ENCODE measurements at places on chromosomes 3 and 15. TPM values are rescaled to one million over a fixed set of nuclear protein-coding genes. Genes with fewer than 3 reads are reported as not detected.

Gene CHDH
- total RNA-seq = 1.1 TPM

Gene CPLX3
- total RNA-seq = not detected

Gene SIAH2
- total RNA-seq = 22.4 TPM

Gene MEGF11
- total RNA-seq = not detected

Gene DNAJB11
- total RNA-seq = 47.0 TPM

Gene FOXB1
- total RNA-seq = not detected

Gene RTP3
- not detected for total RNA-seq

Gene ARHGAP11A
- total RNA-seq = 2.8 TPM

Gene ANKRD63
- total RNA-seq = not detected

Gene RBPMS2
- 6.9 TPM for total RNA-seq

- H3K36me3 ChIP-seq = peaks cover 5% of the 10 kb centered on the region
- H3K4me3 ChIP-seq = no peak overlapping the region
- H3K27ac ChIP-seq = no peak overlapping the region
- no peak for DNase-seq
Measured at GRCh38 chr3:4849739-4850138, 129.5 kb upstream of the BHLHE40 start.

- no peaks in the 10 kb centered on the region for H3K27me3 ChIP-seq
- H3K27ac ChIP-seq = no peak overlapping the region
- DNase-seq = no peak
- no peak overlapping the region for H3K4me3 ChIP-seq
- no peaks in the 10 kb centered on the region for H3K36me3 ChIP-seq
Measured at GRCh38 chr3:46505953-46506352, 8.2 kb downstream of the RTP3 start.

- peak overlapping the region; percentile 67 for H3K4me3 ChIP-seq
- DNase-seq = no peak
- no peak overlapping the region for H3K27ac ChIP-seq
Measured at GRCh38 chr3:53880396-53881345, 1.3 kb downstream of the ACTR8 start.

DNA sequence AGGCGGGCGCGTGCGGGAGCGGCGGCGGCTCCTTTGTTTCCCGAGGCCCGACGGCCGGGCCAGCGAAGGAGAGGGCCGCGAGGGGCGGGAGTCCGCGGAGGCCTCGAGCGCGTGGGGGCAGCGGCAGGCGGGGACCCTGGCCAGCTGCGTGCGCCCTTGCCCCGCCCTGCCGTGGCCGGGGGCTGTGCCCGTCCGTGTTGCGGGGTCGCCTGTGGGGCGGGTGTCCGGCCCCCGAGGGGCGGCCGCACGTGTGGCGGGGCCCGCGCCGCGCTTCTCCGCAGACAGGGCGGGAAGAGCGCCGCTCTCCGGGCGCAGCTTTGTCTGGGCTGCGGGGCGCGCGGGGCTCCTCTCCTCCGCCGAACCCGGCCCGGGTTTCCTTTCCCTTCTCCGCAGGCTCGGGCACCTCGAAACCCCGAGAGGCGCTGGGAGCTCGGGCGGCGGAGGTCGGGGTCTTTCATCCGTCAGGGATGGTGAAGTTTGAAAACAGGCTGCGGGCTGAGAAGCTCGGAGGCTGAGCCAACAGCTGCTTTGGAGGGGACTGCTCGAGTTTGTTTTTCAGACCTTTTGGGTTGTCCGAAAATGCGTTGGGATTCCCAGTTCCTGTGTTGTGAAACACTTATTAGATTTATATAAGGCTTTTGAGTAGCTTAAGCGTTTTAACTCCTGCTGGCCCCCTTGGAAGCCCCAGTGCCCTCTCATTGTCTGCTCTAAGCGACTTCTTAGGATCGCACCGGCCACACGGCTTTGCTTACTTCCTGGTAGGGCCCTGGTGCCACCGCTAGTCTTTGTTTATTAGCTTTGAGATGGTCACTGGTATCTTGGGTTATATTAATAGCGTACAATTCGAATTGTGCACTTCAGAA lies 817 bp downstream of the USP3 start:
- peak; percentile 83 for DNase-seq
- H3K4me3 ChIP-seq = peak overlapping the region; percentile 89
- H3K27ac ChIP-seq = peak overlapping the region; percentile 72
- H3K27me3 ChIP-seq = no peaks in the 10 kb centered on the region
- H3K36me3 ChIP-seq = no peaks in the 10 kb centered on the region
- H3K4me1 ChIP-seq = peaks cover 4% of the 10 kb centered on the region

- DNase-seq = no peak
- H3K27me3 ChIP-seq = peaks cover 2% of the 10 kb centered on the region
- H3K4me3 ChIP-seq = no peak overlapping the region
- no peaks in the 10 kb centered on the region for H3K4me1 ChIP-seq
Measured at GRCh38 chr15:79094611-79095021, 4.0 kb upstream of the RASGRF1 start.

GRCh38 chr3:194768586-194768985 lies 82.9 kb downstream of the FAM43A start:
- no peak overlapping the region for H3K27ac ChIP-seq
- H3K4me1 ChIP-seq = no peaks in the 10 kb centered on the region
- no peaks in the 10 kb centered on the region for H3K36me3 ChIP-seq
- no peak overlapping the region for H3K4me3 ChIP-seq

DNA sequence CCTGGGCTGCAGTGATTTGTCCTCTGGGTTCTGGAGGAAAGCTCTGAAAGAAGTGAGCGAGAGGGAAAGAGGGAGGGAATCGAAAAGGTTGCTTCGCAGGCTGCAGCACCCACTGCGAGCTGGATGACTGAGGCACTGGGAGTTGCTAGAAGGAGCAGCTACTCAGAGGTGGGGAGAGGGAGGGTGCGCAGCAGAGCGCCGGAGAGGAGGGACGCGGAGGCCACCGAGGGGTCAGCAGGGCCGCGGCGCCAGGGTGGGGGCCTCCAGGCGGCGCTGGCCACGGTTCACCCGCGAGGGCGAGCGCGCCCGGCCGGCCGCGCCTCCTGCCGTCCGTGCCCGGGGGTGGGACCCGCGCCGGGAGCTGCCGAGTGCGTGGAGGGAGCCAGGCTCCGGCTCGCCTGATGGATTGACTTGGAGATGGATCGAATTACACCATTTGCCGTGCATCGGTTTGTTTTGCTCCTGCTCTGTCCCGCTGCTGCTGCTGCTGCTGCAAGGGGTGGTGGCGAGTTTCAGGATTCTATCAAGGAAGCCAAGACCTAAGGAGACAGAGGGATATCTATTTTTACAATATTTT lies at the start of gene SEMA6D:
Gene SEMA6D (plus strand): TSS at position 470 of the 577 bp plus-strand sequence. CDS start 42,294 bp downstream, outside the sequence.
- no peaks in the 10 kb centered on the region for H3K27me3 ChIP-seq
- DNase-seq = peak; percentile 91
- H3K4me3 ChIP-seq = peak within 1 kb of the TSS; percentile 99
- peaks cover 7% of the 10 kb centered on the region for H3K4me1 ChIP-seq

GRCh38 chr3:70276901-70277300 lies 35.5 kb downstream of the MDFIC2 start:
- no peaks in the 10 kb centered on the region for H3K36me3 ChIP-seq
- no peak overlapping the region for H3K4me3 ChIP-seq
- DNase-seq = no peak

DNA sequence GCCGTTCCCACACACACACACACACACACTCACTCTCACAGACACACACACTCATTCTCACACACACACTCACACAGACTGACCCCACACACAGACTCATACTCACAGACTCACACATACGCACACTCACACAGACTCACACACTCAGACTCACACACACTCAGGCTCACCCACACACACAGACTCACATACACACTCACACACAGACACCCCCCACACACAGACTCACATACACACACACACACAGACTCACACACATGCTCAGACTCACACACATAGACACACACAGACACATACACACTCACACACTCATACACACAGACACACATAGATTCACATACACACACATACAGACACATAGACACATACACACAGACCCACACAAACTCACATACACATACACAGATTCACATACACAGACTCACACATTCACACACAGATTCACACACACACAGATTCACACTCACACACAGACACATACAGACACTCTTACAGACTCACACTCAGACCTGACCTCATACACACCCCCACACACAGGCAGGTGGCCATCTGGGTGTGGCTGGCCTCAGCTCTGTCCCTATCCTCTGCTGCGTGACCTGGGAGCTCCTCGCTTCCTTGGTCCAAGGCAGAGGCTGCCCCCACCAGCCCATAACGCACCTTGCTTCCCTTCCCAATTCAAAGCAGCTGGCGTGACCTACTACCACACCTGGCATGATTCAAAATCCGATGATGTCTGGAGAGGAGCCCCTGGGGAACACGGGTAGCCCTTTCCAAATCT lies 1.9 kb downstream of the C3orf22 start:
- peak; percentile 52 for DNase-seq
- no peaks in the 10 kb centered on the region for H3K4me1 ChIP-seq
- no peak overlapping the region for H3K4me3 ChIP-seq
- no peaks in the 10 kb centered on the region for H3K36me3 ChIP-seq

GRCh38 chr3:63370094-63370493 lies 92.0 kb downstream of the SYNPR start:
- no peaks in the 10 kb centered on the region for H3K27me3 ChIP-seq
- H3K36me3 ChIP-seq = no peaks in the 10 kb centered on the region
- no peak overlapping the region for H3K4me3 ChIP-seq
- H3K4me1 ChIP-seq = no peaks in the 10 kb centered on the region

- no peak for DNase-seq
- H3K4me3 ChIP-seq = no peak overlapping the region
- H3K27me3 ChIP-seq = no peaks in the 10 kb centered on the region
- no peaks in the 10 kb centered on the region for H3K4me1 ChIP-seq
- no peak overlapping the region for H3K27ac ChIP-seq
- H3K36me3 ChIP-seq = no peaks in the 10 kb centered on the region
Measured at GRCh38 chr15:25469377-25469776, 30.6 kb upstream of the UBE3A start.

DNA sequence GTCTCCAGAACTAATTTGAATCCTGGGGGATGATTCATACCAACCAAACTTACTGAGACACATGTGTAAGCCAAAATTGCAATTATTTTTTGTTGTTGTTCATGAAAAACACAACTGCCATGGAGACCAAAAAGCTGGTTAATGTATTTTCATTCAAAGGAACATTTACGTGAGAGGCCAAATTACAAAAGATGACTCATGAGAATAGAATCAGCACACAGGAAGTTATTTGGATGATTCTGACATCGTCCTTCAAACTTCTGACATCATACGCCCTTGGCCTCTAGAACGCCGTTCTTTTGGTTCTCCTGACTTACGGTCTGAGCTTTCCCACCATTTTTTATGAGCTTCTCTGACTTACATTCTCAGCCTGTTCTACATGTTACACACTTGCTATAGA lies 3.0 kb upstream of the ZNF280D start:
- H3K4me3 ChIP-seq = no peak overlapping the region
- H3K36me3 ChIP-seq = no peaks in the 10 kb centered on the region
- DNase-seq = no peak

DNA sequence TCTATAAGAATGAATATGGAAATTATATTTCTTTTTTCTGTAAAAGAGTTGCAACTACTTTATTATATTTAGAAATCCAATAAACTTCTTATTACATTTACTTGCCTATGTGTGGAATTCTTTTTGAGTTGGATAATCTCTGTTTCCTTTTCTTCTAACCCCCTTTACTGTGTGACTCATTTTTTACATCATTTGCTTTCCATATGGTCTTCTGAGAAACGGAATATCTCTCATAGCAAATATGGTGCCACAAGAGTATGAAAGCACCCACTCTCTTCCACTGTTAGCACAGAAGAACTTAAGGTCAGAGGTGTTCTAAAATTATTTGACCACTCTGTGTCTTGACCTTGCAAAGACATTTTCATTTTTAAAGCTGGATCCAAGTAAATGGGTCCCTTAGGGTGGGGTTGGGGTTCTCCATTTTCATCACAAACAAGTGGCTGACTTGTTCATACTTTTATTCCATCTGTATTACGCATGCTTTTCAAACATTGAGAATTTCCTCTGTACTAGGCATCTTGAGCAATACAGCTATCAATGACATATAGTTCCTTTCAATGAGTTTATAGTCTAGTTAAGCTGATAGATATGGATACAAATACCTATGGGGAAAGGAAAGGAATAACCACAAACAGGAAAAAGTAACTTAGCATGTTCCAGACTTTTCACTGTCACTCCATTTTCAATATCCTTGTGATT lies 281.1 kb upstream of the TPRG1 start:
- H3K4me1 ChIP-seq = no peaks in the 10 kb centered on the region
- H3K27ac ChIP-seq = no peak overlapping the region
- no peak for DNase-seq
- no peaks in the 10 kb centered on the region for H3K27me3 ChIP-seq

GRCh38 chr15:50138391-50138790 lies 19.4 kb upstream of the ATP8B4 start:
- no peaks in the 10 kb centered on the region for H3K4me1 ChIP-seq
- DNase-seq = no peak
- no peaks in the 10 kb centered on the region for H3K36me3 ChIP-seq
- H3K27me3 ChIP-seq = no peaks in the 10 kb centered on the region

DNA sequence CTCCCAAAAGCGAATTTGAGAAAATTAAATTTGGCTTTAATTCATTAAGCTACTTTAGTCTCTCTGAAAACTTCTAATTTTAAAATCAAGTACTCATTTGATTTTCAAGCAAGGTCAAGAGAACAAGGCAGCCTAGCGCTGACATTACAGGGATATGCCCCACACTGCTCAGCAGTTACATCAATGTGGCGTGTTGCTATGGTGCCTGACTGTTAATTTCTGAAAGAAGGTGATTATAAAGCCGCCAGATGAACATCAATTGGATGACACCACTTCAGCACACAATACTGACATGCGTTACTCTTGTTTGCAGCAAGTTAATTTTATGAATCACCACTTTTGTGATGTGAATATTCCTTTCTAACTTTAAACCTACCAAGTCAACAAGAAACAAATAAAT lies 284.4 kb downstream of the FOXP1 start:
- no peak for DNase-seq
- H3K27ac ChIP-seq = no peak overlapping the region
- peaks cover 3% of the 10 kb centered on the region for H3K4me1 ChIP-seq
- no peaks in the 10 kb centered on the region for H3K36me3 ChIP-seq
- H3K4me3 ChIP-seq = no peak overlapping the region

- no peak overlapping the region for H3K27ac ChIP-seq
- H3K4me3 ChIP-seq = no peak overlapping the region
- H3K4me1 ChIP-seq = no peaks in the 10 kb centered on the region
Measured at GRCh38 chr3:188037195-188037718, 116.7 kb upstream of the LPP start.

DNA sequence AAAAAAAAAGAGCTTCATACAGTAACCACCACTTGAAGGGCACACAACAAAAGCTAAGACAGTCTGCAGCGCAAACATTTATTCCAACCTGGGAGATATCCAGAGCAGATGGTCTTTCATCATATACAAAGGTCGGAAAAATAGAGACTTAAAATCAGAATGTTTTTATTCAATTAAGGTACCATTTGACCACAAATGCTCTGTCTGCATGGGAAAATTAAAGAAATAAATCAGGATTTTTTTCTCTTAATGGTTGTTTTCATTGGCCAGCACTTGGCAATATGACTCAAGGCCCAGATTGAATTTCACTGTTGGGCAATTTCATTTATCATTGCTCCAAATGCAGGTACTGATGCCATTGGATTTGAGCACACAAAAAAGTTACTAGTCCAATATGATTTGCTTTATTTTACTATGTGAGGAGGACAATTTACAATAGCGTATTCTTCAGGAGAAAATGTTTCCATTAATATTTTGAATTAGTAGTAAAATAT lies 145.9 kb upstream of the AGTR1 start:
- no peaks in the 10 kb centered on the region for H3K27me3 ChIP-seq
- no peak overlapping the region for H3K27ac ChIP-seq
- H3K4me3 ChIP-seq = no peak overlapping the region

GRCh38 chr3:178436773-178437172 lies 99.5 kb upstream of the KCNMB2 start:
- no peaks in the 10 kb centered on the region for H3K36me3 ChIP-seq
- no peaks in the 10 kb centered on the region for H3K27me3 ChIP-seq
- DNase-seq = no peak
- no peaks in the 10 kb centered on the region for H3K4me1 ChIP-seq
- H3K4me3 ChIP-seq = no peak overlapping the region
- H3K27ac ChIP-seq = no peak overlapping the region
